ENCODE measurements at places on chromosomes 3 and 15.
A peak's percentile ranks its signal among the peaks of the same experiment; 100 is the strongest.

DNA sequence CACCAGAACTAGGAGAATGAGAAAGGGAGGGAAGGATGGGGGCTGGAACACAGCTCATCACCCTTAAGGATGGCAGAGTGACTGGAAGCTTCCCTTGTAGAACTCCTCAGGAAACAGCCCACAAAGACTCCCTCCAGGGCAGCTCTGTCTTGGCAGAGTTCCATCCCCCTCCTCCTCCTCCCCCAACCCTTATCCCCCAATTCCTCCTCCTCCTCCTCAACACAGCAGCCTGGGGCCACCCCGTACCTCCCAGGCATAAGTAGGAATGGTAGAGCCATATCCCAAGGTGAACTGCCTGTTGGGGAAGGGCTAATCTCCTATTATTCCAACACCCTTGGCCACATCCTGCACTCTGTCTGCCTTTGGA lies 38.8 kb downstream of the ADCY5 start:
- ATAC-seq, result no peak

DNA sequence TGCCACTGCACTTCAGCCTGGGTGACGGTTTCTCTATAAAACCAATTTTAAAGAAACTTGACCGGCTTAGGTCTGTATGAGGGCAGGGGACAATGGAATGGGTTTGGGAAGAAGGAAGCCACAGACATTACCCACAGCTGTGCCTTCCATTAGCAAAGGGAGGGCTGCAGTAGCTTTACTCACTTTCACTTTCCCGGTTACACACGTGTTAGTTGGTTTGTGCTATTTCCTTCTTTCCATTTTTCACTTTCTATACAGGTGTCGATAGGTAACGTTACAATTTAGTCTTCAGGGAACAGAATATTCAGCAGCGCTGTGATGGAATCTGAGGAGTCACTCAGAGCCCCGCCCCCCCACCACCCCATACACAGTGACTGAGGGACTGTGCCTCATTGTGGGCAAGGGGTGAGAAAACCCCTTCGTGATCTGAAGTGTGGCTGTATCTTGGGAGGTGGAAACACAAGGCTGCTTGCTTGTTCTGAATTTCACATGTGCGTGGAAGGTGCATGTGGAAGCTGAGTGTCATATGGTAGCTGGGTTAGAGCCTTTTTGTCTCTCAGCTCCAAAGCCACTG lies 44.8 kb upstream of the RPL32 start:
- peak; percentile 58 for ATAC-seq

- no peak for ATAC-seq
Observed at GRCh38 chr15:68985361-68985891, 29.1 kb upstream of the NOX5 start.

GRCh38 chr3:186514296-186515002 lies 29.7 kb downstream of the CRYGS start:
- no peak for ATAC-seq

GRCh38 chr15:95687686-95688085 lies 642.8 kb upstream of the NR2F2 start:
- ATAC-seq, result no peak

GRCh38 chr15:85312486-85312885 lies 67.9 kb upstream of the AKAP13 start:
- ATAC-seq, result peak; percentile 85

Measured in activated CD4-positive, CD25-positive, alpha-beta regulatory T cell treated with anti-CD3 and anti-CD28 coated beads, Interleukin-2, amount 50 U/mL, for 24 hours (primary cell).